Stimulated activated CD4-positive, alpha-beta T cell treated with anti-CD3 and anti-CD28 coated beads, Interleukin-4, amount 100 ng/mL, for 1 hour (primary cell): ENCODE measurements at places on chromosomes 1 and 21.

DNA sequence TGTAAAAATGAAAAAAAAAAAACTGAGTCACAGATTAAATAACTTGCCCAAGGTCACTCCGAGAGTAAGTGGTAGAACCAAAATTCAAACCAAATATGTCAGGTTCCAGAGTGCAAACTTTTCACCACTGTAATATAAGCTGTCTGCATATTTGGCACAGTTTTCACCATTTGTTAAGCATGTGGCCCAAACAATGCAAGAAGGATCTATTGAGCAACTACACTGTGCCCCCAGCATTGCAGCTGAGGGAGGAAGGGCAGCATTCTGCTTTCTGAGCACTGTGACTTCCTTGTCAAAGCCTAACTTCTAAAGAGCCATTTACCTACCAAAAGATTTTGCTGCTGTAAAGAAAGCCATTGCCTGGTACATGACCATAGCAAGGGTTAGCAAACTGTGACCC lies 133.4 kb downstream of the SYT2 start:
- no peak for DNase-seq

GRCh38 chr1:210332233-210332632 lies 3.5 kb downstream of the HHAT start:
- no peak for DNase-seq

DNA sequence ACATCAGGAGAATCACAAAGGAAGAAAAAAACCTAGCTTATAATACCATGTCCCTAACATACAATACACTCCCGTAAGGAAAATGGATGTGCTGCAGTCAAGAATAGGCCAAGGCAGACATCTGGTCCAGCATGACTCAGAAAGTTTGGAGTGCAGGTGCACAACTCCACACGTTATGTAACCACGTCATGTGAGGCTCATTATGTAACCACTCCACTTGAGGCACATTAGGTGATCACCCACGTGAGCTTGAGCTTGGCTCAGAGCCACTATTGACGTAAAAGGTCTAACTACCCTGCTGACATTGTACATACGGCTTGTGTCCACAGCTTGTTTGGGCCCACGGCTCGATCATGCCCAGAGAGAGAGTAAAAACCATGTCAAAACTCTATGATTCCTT lies 99.8 kb upstream of the C1orf21 start:
- DNase-seq, result no peak

- no peak for DNase-seq
These were observed 6.4 kb upstream of the LRRC8B start for GRCh38 chr1:89518221-89518631.

- DNase-seq, result no peak
These were observed 14.1 kb downstream of the PCSK9 start for GRCh38 chr1:55053265-55053954.

DNA sequence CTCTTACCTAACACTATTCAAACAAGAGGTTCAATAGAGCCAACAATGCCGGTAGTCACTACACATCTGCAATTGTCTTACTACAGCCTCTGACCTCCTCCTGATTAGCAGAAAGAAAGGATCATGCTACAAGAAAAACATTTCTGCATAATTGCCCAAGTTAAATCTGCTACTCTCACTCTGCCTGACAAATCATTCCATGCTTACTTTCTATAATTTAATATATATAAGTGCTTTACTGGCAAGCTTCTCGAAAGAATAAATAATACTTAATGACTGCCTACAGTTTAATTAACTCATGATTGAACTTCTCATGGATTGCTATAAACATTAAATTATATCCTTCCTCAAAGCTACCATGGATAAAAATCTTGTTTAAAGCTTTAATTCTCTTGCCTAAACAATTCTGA lies 156.0 kb downstream of the SLC45A1 start:
- DNase-seq, result no peak

- no peak for DNase-seq
These were observed 3.6 kb upstream of the SUCO start for GRCh38 chr1:172529304-172529703.

DNA sequence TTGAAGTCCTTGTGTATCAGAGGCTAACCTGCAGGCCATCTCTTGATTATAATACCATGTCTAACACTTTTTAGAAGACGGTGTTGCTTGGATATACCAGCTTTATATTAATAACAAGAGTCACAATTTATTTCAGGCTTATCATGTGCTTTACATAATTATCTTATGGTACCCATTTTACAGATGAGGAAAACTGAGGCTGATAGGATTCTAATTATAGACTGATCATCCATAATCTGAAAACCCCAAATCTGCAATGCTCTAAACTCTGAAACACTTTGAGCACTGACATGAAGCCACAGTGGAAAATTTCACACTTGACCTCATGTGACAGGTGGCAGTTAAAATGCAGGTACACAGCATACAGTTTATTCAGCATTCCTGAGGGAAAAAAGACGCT lies 7.2 kb upstream of the RPL11 start:
- DNase-seq, result no peak

- no peak for DNase-seq
These were observed 63.4 kb upstream of the BCL10 start for GRCh38 chr1:85339656-85340399.

GRCh38 chr1:58890113-58890512 lies 106.3 kb upstream of the JUN start:
- no peak for DNase-seq

GRCh38 chr1:191662051-191662450 lies 496.2 kb upstream of the RGS18 start:
- DNase-seq, result no peak

DNA sequence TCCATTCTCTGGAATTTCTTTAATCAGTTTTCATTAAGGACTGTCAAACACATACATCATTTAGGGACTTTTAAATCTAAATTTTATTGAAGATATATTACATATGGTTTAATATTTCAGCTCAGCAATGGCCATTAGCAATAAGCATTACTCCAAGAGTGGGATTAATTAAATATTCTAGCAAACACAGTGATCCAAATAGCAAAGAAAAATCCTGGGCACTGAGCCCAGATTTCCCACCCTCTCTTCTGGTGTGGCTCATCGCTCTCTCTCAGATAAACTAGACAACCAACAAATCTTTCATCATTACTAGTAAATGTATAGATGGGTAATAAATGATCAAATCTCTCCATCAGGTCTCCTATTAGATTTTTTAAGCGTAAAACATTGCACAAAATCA lies 53.5 kb upstream of the FOXD3 start:
- no peak for DNase-seq

DNA sequence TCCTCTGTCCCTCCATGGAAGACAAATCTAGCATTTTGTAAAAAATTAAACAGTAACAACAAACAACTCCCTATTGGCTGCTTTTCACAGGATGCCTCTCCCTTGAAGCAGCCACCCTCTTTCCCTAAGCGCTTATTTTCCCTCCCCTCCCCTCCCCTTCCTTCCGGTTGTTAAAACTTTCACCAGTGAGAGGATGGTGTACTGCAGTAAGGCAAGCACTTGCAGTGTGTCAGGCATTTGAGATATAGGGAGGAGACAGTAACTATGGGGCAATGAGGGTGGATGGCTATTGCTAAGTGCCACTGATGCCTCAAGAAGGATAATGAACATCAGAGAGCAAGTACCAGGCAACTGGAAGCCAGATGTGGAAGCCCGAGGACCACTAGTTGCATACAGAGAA lies 19.1 kb upstream of the KIAA1614 start:
- no peak for DNase-seq

DNA sequence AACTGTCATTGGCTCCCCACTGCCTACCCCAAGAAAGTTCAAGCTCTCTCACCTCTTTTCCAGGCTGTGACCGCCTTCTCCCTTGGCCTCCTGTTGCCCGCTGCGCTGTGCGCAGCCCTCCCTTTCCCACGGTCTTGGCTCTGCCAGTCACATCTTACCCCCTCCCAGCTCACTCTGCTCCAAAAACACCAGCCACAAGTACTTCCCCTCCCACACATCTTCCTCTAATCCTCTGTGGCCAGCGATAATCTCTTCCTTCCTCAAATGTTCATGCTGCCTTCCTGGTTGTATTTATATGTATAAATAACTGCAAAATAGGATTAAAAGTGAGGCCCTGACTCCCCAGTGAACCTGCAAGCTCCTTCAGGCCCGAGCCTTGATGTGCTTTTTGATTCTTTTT lies 81.8 kb downstream of the AJAP1 start:
- no peak for DNase-seq

GRCh38 chr1:246216906-246217305 lies 290.2 kb downstream of the SMYD3 start:
- DNase-seq, result no peak

- no peak for DNase-seq
These were observed 120.7 kb downstream of the CNIH3 start for GRCh38 chr1:224736619-224737352.

- no peak for DNase-seq
These were observed 739.7 kb upstream of the NCAM2 start for GRCh38 chr21:20258542-20258941.

- no peak for DNase-seq
These were observed 9.8 kb upstream of the CAMTA1 start for GRCh38 chr1:6775261-6776043.

DNA sequence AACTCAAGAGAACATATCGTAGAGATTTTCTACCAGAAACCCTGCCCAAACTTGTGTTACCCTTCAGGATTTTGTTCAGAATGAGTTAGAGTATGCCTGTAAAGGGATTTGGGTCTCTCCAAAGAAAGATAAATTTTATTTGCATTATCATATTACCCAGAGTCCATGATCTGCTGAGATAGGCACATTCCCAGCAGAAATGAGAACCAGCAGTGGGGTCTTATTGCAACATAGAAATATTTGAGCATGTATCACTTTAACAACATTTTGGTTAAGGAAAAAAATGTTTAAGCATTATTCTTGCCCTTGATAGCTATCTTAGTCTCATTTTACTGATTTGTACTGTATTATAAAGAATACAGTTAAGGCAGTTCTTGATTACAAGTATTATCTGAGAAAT lies 10.6 kb downstream of the VCAM1 start:
- no peak for DNase-seq

DNA sequence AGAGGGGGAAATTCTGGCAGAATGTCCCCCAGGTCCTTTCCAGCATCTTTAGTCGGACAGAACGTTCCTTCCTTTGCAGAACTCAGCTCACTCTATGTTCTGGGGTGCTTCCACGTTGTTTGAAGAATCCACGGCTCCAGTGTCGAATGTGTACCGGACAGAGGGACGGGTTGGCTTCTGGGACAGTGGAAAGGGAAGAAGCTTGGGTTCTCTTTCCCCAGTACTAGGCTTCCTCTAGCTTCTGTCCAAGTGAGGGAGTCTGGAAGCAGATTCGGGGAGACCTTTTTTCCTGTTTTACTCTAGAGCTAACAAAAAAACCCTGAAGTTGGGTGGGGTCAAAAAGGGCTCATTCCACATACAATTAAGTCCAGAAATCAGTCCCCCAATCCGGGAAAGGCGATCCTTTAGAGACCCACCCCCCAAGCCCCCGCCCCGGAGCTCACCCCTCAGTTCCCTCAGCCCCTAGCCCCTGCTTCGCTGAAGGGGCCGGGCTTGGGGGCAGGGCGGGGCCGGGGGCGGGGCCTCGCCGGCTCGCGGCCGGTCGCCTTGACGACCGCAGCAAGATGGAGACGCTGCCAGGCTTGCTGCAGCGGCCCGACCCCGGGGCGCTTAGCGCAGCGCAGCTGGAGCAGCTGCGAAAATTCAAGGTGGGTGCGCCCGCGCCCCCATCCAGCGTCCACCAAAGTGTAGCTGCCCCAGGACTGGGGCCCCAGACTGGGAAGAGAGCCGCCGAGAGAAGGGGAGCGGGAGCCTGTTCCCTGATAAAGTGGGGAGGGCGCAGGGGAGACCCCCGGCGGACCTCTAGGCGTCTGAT lies at the start of gene RIIAD1:
Gene RIIAD1 (plus strand): TSS at position 549 of the 814 bp plus-strand sequence. CDS start 15 bp downstream, at position 564.
- DNase-seq, result peak; percentile 38

GRCh38 chr1:27481994-27482620 lies 7.9 kb downstream of the WASF2 start:
- no peak for DNase-seq

DNA sequence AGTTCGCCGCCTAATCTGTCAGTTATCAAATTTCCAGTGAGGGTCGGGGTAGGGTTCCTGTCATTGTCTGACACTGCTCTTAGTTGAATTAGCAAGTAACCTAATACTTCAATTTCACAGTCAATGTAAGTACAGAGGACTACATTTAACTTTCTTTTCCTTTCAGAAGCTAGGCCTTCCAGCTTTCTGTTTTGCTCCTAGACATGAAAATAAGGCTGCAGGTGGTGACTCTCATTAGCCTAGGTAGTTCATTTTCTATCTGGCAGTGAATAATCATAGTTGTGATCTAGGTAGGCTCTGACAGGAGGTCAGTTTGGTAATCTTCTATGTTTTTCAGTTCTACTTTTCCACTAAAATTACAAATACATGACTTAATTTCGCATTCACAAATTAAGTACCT lies 783.1 kb downstream of the MRPL39 start:
- no peak for DNase-seq

DNA sequence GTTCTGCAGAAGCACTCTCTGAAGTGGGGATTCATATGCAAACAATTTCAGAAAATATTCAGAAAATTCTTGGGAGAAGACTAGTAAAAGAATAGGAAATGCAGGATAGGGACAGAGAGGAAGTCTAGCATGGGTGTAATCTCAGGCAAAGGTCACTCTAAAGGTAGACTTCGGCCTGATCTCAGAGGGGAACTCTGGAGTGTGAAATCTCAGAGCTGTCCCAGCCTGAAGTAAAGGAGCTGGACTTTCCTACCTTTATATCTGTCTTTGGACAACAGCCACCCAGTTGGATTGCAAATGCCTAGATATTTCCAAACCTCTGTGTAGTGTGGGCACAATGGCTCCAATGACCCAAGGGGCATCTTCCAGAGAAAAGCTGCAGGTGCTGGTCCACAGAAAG lies 379.8 kb downstream of the GPATCH2 start:
- DNase-seq, result no peak

- DNase-seq, result no peak
These were observed 649 bp upstream of the LDLRAD1 start for GRCh38 chr1:54018635-54019034.

- DNase-seq, result no peak
These were observed 15.4 kb downstream of the DYNLT5 start for GRCh38 chr1:66767626-66768025.

DNA sequence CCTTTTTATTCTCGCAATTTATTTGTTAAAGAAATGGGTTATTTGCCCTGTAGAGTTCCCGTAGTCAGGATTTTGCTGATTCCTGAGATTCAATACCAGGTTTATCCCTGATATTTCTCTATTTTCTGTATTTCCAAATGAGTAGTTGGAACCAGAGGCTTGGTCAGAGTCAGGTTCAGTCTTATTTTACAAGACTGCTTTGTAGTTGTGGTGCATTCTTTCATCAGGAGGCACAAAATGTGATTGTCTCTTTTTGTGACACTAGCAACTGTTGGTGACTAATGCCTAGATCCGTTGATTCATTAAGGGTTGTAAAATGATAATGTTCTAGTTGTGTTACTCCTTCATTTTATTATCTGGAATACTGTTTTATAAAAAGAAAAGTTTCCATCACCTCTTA lies 95.5 kb upstream of the TPTE start:
- DNase-seq, result no peak

DNA sequence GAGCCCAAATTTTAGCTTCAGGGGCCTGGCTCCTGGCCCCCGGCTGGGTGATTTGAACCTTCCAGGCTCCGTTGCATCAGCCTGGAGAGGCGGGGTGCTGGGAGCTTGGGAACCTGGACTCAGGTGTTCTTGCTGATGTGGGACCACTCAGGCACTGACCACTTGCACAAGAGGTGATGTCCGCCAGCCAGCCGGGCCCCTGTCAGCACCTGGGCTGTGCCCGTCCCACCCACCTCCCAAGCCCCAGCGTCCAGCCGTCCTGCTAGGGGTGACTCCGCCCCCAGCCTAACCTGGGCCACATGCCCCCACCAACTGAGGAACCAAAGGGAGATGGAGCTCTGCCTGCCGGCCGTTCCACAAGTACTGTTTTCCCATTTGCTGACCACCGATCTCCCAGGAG lies 47.4 kb upstream of the ARHGEF16 start:
- DNase-seq, result no peak
